ENCODE measurements at places on chromosomes 6 and 20. TPM values are rescaled to one million over a fixed set of nuclear protein-coding genes. Genes with fewer than 3 reads are reported as not detected.

- DNase-seq = no peak
These were observed 2.3 kb downstream of the HLA-DQB2 start for GRCh38 chr6:32761072-32761471.

- no peak for DNase-seq
These were observed 38.9 kb upstream of the HIVEP1 start for GRCh38 chr6:11973238-11973637.

GRCh38 chr6:134934793-134935485 lies 15.0 kb downstream of the ALDH8A1 start:
- no peak for DNase-seq

DNA sequence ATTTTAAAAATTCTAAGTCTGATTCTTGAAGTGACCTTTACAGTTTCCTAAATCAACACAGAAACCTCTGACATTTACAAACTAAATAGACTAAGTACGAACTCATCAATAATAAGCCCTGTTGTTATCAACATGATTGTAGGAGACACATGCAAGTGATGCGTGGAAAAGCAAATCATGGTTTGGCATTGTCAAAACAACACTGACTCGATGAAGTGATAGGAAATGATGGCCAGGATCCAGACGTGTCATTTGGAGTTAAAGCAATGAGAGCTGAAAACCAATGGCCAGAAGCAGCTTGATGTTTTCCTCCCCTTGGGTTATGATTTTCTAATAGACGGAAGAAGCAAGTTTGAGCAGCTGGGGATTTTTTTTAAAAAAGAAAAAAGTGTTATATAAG lies 117.4 kb upstream of the FAM184A start:
- DNase-seq = no peak

GRCh38 chr6:17869753-17870050 lies 117.7 kb downstream of the KIF13A start:
- DNase-seq = no peak

GRCh38 chr6:129353067-129353466 lies 356.9 kb downstream of the ARHGAP18 start:
- no peak for DNase-seq

DNA sequence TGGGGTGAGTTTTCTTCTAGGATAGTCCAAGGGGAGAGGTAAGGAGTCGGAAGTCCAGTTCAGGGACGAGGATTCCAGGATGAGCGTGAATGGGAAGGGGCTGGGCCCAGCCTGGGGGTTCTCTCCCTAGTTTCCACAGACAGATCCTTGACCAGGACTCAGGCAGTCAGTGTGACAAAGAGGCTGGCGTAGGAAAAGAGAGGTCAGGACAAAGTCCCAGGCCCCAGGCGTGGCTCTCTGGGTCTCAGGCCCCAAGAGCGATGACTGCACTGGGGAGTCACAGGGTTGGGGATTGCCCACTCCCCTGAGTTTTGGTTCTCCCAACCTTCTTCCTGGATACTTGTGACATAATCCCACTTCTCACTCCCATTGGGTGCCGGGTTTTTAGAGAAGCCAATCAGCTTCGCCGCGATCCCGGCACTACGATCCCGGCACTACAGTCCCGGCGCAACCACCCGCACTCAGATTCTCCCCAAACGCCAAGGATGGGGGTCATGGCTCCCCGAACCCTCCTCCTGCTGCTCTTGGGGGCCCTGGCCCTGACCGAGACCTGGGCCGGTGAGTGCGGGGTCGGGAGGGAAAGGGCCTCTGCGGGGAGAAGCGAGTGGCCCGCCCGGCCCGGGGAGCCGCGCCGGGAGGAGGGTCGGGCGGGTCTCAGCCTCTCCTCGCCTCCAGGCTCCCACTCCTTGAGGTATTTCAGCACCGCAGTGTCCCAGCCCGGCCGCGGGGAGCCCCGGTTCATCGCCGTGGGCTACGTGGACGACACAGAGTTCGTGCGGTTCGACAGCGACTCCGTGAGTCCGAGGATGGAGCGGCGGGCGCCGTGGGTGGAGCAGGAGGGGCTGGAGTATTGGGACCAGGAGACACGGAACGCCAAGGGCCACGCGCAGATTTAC lies 46.2 kb upstream of the TRIM26 start:
- no peak for DNase-seq

Gene BTNL2
- total RNA-seq = not detected

Gene ACAT2
- 11.3 TPM for total RNA-seq

Gene EGFL8
- 13.3 TPM for total RNA-seq

Gene TMEM244
- total RNA-seq = not detected

Gene CRISP1
- not detected for total RNA-seq

Gene DEFB124
- total RNA-seq = not detected
